ENCODE measurements at places on chromosomes 7 and 10. TPM values are rescaled to one million over a fixed set of nuclear protein-coding genes. Genes with fewer than 3 reads are reported as not detected.

ST8SIA6 gene
- not detected for total RNA-seq

MLXIPL gene
- not detected for total RNA-seq

- DNase-seq = no peak
Observed at GRCh38 chr10:71014021-71014805, 125.8 kb upstream of the PCBD1 start.

DNA sequence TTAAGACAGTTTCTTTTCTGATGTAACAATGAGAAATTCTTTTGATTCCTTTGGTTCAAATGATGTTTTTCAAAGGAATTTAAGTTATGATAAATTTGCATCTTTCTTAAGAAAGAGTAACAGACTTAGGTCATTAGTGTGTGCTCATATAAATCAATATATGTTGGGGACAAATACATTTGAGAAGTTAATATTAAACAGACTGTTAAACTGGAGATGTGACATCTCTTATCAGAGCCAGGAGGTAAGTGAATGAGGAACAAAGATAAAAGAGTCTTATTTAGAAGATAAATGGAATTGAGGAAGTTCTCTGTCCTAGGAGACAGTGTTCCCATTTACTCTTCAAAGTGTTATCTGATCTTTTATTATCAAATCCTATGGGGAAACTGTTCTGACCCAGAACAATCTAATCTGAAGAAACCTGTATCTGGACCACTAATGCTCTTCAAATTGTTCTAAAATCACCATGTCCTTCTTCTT, 104.8 kb upstream of the LAMB4 start:
- peak; percentile 35 for DNase-seq

- no peak for DNase-seq
Observed at GRCh38 chr10:79350407-79351154, 3.3 kb downstream of the PPIF start.

GRCh38 chr10:110569122-110569521, 1.6 kb downstream of the SMC3 start:
- DNase-seq = no peak

GRCh38 chr7:104986628-104987259, 27.3 kb upstream of the KMT2E start:
- DNase-seq = no peak

DNA sequence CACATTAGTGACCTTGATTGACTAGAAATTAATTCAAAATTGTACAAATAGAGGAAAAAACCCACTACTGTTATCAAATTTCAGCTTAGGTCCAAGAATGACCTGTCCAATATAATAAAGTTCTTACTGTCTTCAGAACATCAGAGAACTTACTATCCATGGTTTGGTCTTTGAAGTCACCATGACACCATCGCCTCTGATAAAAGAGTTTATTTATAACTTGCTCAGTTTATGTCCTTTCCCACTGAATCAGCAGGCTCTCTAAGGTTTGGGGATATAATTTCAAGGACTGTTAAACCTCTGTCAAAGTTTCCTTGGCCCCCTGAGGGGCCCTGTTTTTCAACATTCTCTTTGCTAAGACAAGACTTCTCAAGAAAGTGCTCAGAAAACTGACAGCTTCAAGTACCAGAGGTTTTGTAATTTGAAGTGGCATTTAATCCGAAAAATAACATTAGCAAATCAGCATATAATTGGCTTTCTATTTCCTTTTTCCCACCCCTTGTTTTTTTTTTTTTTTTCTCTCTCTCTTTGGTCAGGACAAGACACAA, 191.7 kb upstream of the FERD3L start:
- no peak for DNase-seq
